ENCODE measurements at places on chromosomes 1 and 21.

DNA sequence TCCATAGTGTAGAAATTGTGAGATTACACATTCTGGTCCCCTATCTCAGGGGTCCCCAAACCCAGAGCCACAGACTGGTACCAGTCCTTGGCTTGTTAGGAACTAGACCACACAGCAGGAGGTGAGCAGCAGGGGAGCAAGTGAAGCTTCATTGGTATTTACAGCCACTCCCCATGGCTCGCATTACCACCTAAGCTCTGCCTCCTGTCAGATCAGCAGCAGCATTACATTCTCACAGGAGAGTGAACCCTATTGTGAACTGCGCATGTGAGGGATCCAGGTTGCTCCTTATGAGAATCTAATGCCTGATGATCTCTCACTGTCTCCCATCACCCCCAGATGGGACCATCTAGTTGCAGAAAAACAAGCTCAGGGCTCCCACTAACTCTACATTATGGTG is 229.7 kb upstream of the IRF2BP2 start:
- DNase-seq = no peak

GRCh38 chr1:41537251-41537650 is 52.8 kb upstream of the EDN2 start:
- DNase-seq = no peak

DNA sequence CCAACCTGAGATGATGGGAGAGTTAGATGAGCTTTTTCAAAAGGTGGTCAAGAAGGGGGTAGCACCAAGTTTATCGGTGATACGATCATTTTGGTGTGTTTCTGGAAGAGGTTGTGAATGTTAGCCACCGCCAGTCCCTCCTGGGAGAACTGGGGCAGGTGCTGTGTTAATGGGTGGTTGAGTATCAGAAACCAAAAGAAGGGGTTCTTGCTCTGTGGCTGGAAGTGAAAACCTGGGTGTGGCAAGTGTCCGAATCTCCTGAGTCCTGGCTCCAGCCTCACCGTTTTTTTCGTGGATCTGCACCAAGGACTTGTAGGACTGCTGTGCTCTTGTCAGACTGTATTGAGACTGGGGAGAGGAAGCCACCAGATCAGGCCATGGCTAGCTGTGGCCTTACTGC is 7.8 kb downstream of the UBE2Q1 start:
- DNase-seq = no peak

- no peak for DNase-seq
These were observed 13.4 kb downstream of the ELOA start for GRCh38 chr1:23756676-23757075.

DNA sequence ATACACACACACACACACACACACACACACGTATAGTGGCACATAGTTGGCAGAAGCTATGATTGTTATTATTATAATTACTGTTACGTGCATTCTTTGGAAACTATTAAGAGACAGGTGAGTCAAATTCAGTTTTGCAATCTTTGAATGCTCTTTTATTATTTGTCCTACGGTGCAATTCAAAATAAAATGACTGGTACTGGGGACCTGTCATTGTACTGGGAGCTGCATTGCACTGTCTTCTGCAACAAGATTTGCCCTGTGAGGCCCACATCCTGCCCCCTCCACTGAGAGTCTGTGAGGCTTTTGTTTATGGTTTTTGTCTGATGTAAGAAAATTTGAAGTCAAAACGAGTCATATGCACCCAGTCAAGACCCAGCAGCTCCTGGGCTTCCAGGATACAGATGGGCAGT is 1.9 kb downstream of the LY9 start:
- no peak for DNase-seq

- DNase-seq = no peak
These were observed 4.8 kb downstream of the MFSD2A start for GRCh38 chr1:39959651-39960333.

- no peak for DNase-seq
These were observed 7.0 kb downstream of the TMPRSS2 start for GRCh38 chr21:41500931-41501381.

DNA sequence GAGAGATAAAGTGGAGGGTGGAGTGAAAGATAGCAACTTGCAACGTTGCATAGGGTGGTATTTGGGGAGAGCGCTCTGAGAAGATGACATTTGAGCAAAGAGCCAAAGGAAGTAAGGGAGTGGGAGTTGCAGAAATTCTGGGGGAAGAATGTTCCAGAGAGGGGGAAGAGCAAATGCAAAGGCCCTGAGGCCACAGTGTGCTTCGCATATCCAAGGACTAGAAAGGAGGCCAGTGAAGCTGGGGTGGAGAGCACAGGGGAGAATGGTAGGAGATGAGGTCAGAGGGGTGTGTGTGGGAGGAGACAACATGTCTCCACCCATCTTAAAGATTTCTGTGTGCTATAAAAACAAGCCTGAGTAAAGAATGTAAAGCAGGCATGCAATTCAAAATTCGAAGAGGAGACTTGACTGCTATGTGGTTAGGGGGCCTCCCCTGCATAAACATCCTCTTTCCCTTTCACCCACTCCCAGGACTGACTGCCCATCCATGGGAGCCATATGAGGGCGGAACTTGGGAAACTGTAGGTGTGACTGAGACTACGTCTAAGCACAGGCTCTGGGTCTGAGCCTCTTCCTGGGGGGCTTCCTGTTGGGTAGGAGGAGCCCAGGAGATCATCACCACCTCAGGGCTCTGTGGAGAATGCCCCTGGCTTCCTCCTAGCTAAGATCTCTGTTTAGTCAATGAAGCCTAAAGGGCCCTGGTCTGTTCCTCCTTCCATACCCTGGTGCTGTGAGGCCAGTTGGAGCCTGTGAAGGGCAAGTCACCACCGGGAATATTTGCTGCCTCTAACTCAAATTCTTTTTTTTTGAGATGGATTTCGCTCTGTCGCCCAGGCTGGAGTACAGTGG is 2.9 kb upstream of the CLIC4 start:
- DNase-seq = no peak

DNA sequence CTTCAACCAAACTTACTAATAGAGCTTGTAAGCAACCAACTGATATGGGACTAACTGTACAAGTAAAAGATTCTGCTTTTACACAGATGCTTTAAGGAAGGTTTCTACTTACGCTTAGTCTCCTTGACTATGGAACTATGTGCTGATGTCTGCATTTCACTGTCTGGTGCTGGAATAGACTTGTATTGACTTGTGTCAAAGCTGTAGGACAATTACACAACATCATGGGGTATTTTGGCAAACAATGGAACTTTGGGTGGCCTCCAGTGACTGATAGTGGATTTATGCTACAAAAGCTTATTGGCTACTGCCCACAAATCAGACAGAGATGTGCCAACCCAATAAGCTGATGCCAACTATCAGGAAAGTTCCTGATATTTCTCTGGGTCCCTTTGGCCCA is 10.6 kb downstream of the CBR1 start:
- no peak for DNase-seq

- no peak for DNase-seq
These were observed at the start of gene MAP3K7CL for GRCh38 chr21:29130270-29130969. Gene MAP3K7CL (plus strand): TSS chr21:29130644. CDS start chr21:29133345, 2,701 bp downstream.

DNA sequence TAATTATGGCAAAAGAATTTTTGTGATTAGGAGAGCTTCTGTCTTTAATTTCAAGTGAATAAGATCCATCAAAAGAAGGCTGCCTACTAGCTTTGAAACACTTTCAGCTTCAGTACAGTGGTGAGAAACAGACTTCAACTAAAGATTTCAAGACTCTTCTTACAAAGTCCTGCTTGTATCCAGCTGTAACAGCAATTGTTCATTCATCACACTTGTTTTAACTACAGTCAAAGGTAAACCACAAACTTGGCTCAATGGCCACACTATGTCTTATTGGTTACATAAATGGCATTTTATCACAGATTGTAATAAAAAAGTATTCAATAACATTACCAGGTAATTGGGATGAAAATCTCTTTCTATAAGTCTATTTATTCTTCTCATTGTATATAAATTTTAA is 59.2 kb downstream of the WARS2 start:
- no peak for DNase-seq

DNA sequence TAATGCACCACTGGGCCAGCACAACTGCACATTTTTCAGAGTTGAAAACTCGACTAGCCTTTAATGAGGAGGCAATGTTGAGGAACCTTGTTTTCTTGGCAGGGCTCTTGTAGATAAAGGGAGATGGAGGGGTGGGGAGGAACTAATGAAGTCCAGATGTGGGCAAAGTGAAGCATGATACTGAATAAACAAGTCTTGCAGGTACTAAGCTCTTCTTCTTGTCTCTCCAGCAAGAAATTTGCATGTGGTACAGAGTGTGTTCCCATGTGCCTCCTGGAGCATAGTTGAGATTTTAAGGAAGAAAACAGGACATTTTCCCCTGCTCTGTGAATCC is 47.0 kb downstream of the PLPP3 start:
- no peak for DNase-seq

DNA sequence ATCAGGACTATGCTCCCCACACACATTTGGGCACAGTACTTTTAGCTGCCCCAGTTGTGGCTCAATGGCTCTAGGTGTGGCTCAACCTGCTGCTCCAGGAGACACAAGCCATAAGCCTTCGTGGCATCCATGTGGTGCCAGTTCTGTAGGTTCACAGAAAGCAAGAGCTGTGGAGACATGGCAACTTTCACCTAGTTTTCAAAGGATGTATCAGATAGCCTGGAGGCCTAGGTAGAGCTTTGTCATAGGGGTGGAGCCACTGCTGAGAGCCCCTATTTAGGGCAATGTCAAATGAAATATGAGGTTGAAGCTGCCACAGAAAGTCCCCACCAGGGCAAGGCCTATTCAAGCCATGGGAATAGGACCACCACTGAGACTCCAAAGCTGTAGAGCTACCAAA is 210.5 kb downstream of the LMO4 start:
- DNase-seq = no peak

- no peak for DNase-seq
These were observed 155.7 kb downstream of the TM2D1 start for GRCh38 chr1:61569303-61569621.

DNA sequence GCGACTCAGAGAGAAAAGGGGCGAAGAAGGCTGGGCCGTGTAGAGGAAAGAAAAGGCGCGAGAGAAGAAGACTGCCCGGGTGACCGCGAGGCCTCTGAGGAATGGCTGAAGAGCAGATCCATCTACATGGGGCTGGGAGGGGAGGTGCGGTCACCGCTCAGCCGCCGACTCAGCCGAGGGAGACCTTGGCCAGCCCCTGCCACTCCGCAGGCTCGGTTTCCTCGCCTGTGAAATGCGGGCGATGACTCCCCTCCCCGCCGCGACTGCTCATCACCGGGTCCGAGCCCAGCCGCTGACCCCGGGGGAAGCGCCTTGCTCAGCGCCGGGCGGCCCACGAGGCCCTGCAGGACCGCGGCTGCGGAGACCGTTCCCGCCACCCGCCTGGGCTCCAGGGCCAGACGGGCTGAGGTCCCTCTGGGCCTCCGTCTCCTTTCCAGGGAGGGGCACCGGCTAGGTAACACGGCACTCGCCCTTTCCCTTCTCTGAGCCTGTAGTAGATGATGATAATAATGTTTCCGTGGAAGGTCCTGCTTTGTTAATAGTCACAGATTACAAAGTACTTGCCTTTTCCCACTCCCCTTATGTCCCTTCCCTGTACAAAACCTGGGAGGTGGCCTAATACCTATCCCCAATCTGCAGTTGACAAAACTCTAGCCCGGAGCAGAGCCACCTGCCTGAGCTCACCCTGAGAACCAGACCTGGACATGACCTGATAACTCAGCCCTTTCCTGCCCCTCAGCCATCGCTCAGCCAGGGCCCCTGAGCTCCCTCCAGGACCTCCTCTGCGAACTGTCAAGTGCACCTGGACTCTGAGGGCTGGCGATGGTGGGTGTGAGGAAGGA is 1.6 kb upstream of the BSND start:
- DNase-seq = peak; percentile 35

DNA sequence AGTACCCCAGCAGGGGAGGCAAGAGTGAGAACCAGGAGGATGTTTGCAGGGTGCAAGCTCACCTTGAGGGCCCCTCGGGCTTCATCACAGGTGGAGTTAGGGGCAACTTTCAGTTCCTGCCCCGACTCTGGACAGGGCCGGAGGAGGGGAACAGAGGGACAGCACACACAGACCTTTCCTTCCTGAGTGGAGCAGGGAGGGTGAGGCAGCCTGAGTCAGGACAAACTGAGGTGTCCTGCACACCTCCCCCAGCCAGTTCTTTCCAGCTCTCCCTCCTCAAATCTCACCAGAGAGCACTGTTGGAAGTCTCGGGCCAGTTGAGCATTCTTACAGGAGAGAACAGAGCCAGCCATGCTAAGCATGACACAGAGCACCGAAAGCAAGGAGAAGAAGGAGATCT is 1.5 kb downstream of the ENTREP3 start:
- no peak for DNase-seq

- peak; percentile 37 for DNase-seq
These were observed 5.4 kb downstream of the TRIM62 start for GRCh38 chr1:33176362-33176850.

- DNase-seq = no peak
These were observed 84.3 kb downstream of the PIK3CD start for GRCh38 chr1:9735800-9736199.

GRCh38 chr1:11407301-11407994 is 71.5 kb upstream of the DISP3 start:
- DNase-seq = no peak

DNA sequence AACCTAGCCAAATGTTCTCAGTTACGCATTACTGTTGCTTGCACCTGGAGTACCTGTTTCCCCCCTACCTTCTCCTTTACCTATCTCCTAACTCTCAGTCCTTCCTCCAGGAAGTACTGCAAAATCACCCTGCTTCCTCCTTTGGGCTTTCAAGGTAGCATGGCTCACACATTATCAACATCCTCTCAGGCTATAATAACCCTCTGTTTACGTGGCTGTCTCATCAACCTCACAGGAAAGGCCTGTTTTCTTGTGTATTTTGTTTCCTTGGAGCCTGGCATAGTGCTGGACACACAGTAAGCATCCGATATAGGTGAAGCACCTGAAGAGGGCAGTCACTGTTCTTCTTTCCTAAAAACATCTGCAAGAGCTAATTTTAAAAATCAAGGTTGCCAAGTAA is 32.7 kb upstream of the ANGPTL7 start:
- no peak for DNase-seq

DNA sequence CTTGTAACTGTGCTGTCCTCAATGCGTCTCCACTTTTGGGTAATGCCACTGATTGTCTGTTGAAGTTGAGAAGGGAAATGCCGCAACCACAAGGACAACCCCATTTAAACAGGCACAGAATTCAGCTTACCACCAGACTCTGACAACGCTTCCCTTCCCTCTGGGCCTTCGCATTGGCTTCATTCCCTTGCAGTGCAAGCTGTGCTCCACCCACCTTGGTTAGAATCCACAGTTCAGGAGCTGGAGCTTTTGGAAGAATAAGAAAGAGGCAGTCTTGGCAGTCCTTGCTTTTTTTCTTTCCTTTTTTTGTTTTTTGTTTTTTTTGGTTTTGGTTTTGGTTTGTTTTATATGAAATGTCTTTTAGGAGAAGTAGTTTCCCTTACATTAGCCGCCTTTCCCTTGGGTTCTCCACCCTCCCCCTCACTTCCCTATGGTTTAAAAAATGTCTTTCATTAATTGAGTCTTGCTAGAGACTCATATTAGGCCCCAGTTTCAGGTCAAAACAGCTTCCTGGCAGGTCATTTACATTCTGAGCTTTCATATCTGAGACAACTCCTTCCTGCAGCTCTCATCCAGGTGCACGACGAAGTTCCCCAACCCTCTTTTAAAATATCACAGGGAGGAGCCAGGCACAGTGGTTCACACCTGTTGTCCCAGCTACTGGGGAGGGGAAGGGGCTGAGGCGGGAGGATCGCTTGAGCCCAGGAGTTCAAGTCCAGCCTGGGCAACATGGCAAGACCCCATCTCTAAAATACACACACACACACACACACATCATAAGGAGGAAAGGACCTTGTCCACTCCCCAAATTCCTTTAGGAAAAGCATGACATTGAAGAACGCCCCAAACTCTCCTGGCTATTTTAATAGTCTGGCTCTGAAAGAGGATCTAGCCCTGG is 20.7 kb upstream of the LAX1 start:
- DNase-seq = no peak

- DNase-seq = no peak
These were observed 48.2 kb downstream of the ADARB1 start for GRCh38 chr21:45122432-45123132.
